ENCODE measurements at places on chromosomes 1 and 21.

DNA sequence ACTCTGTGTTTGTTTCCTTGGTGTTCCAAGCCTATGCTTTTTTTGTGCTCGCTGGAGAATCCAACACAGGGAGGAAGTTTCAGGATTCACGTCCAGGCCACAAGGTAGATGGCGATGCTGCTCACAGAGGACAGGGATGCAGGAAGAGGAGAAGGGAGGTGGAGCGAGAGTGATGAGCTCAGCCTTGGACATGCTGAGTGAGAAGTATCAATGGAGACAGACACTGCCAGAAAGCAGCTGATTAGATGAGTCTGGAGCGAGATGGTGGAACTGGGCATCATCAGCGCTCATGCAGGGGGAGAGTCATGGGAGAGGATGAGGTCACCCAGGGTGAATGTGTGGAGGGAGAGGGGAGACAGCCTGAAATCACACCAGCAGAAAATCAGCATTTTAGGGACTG lies 110.0 kb downstream of the GLUL start:
- DNase-seq, result no peak

- no peak for DNase-seq
Observed at GRCh38 chr1:102550729-102551384, 554.1 kb upstream of the OLFM3 start.

- DNase-seq, result no peak
Observed at GRCh38 chr1:167756730-167757405, 35.1 kb downstream of the MPZL1 start.

GRCh38 chr21:31778546-31778945 lies 46.6 kb upstream of the SCAF4 start:
- DNase-seq, result no peak

DNA sequence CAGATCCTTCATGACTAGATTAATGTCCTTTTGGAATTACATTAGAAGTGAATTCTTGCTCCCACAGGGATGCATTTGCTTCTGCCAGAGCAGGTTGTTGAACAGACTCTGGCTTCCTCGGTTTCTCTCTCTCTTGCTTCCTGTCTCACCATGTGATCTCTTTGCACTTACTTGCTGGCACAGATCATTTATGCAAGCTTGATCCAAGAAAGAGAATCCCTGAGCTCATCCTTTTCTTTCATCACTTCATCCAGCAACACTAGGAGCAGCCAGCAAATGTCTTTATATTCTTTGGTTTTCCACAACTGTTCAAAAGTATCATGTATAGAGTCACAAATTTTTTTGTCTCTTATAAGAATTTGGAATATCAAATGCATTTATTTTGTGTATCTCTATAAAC lies 313.5 kb downstream of the ZNF326 start:
- no peak for DNase-seq

GRCh38 chr1:39623053-39623452 lies 16.4 kb downstream of the HEYL start:
- no peak for DNase-seq

- no peak for DNase-seq
Observed at GRCh38 chr1:63173161-63173560, 149.2 kb upstream of the FOXD3 start.

DNA sequence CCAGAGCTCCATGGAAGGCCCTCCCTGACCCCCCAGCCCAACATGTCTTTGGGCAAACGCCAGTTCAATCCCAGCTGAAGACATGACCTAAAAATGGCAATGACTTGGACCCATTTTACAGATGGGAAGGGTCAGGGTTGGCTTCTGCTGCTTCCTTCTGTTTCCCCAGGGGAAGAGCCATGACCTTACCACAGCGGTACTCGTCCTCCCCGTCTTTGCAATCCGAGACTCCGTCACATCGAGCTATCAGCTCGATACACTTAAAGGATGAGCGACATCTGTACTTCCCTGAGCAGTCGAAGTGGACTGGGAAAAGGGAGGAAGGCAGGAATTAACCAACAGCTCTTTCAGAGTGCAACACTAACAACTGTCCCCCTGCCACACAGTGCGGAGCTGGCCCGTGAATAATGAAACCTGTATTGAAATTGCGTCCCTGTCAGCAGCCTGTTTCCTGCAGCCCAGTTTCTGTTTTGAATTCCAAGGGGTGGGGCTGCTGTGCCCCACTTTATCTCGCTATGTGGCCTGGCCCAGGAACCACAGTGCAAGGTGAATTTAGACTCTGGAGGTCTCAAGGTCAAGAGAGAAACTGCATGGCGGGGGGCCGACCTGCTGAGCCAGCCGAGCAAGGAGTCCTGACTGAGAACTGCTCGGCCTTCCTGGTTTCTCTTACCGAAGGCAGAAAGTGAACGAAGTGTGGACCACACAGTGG lies 7.0 kb downstream of the TMPRSS3 start:
- no peak for DNase-seq

DNA sequence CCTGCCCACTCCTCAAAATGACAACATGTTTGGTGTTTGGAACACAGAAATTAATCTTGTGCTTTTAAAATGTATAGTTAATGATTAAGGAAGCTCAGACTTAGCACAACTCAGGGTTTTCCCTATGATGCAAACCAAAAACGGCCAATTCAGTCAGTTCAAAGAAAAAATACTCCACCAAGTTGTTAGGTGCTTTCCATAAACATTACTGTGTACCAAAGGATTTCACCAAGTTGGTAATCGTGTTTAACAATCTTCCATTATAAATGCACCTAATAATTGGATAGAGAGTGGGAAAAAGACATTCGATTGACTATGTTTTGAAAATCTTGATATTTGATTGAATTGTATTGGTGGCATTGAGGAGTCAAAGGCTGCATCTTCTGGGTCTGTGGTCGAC lies 33.3 kb upstream of the DUSP10 start:
- no peak for DNase-seq

DNA sequence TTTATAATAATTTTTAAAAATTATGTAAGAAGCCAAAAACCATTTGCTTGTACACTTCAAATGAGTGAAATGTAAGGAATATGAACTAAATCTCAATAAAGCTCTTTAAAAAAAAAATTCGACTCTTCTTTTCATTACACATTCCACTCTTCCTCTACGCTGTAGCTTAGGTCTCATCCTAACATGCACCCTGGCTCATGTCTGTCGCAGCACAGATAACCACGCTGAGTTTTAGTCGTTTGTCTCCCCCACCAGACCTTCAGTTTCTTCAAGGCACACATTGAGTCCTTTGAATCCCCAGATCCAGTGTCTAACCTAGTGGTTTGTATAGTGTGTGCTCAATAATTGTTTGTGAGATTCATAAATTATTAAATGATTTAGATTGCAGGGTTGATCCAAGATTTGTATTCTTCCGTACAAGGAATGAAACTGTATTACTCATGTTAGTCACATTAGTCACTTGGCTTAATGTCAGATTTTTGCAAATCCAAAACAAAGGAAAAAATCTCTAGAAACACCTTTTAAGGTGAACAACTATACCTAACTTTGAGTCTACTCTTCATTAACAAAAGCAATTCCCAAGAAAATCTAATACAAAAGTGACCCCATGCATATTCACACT lies 57.3 kb downstream of the SLC25A24 start:
- DNase-seq, result no peak

DNA sequence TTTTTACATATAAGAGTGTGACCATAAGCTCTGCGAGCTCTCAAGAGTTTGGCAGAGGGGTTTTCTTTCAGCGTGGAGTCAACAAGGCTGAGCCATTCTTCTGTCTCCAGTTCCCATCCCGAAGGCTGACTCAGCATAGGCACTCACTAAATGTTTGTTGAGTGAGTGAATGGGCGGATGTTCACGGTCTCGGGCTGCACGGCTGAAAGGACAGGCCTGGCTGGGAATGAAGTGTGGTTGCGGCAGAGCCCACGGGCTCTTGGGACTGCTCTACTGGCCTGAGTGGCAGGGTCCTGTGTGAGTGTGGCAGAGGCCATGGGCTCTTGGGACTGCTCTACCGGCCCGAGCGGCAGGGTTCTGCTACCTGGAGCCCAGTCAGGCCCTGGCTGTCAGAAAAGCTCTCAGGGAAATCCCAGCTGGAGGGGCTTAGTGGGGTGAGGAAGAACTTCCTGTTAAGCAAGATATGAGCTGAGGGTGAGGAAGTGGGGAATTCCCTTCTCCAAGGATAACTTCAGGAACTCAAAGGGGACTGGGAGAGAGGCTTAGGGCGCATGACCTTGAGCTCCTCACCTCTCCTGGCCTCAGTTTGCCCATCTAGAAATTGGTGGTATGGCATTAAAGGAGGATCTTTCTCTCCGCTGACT lies 56.6 kb upstream of the C1orf174 start:
- DNase-seq, result no peak

GRCh38 chr1:153119491-153119971 lies 6.2 kb upstream of the SPRR2F start:
- no peak for DNase-seq

DNA sequence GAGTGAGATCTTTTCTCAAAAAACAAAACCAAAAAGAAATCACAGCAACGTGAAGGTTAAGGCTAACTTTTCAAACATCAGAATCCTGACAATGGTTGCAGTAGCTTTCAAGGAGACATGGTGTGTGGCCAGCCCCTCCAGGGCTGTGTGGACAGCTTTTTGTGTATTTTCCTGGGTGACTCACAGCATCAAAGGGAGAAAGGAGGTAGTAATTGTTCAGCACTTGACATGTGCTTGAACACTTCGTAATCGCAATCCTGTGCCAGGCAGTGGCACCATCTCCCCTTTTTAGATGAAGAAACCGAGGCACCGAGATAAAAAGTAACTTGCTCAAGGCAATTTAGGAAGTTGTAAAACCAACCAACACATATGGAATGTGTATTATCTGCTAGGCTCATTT lies 10.3 kb downstream of the NBL1 start:
- no peak for DNase-seq

DNA sequence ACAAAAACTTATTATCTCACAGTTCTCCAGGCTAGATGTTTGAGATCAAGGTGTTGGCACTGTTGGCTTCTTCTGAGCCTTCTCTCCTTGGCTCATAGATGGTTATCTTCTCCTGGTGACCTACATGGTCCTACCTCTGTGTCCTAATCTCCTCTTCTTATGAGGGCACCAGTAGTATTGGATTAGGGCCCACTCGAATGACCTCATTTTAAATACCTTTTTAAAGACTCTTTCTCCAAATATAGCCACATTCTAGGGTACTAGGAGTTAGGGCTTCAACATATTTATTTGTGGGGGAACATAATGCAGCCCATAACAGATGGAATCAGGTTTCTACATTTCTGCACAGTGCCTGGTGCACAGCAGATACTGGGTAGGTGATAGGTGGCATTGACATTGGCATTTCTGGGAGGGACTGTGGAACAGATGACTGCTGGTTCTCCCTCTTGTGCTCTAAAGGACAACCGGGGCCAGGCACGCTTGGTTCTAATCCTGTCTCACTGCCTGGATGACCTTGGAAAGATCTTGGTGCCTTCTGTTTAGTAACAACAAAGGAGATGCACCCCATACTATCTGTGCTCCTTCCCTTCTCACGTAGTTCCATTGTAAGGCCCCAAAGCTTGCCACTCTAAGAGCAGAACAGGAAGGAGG lies 140.3 kb downstream of the PLPP3 start:
- DNase-seq, result no peak

DNA sequence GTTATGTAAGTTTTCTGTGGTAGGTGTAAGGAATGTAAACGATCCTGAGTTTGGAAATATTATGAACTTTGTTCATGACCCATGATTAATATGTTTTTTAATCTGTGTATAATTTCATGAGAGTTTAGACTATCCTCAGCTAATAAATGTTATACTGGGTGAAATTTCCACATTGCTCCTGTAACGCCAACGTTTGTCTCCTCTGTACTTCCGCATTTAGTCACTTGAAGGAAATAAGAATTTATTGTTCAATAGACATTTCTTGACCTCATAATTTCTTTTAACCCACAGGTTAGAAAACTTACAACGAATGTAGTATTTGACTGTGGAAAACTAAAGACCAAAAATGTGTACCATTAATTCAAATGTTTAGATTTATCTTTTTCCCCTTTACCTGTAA lies 876 bp downstream of the KCNJ15 start:
- no peak for DNase-seq

Measured in activated CD4-positive, alpha-beta T cell treated with anti-CD3 and anti-CD28 coated beads, Interleukin-2, amount 50 U/mL, for 4 hours (primary cell).